ENCODE measurements at places on chromosomes 1 and 21.
A peak's percentile ranks its signal among the peaks of the same experiment; 100 is the strongest.

DNA sequence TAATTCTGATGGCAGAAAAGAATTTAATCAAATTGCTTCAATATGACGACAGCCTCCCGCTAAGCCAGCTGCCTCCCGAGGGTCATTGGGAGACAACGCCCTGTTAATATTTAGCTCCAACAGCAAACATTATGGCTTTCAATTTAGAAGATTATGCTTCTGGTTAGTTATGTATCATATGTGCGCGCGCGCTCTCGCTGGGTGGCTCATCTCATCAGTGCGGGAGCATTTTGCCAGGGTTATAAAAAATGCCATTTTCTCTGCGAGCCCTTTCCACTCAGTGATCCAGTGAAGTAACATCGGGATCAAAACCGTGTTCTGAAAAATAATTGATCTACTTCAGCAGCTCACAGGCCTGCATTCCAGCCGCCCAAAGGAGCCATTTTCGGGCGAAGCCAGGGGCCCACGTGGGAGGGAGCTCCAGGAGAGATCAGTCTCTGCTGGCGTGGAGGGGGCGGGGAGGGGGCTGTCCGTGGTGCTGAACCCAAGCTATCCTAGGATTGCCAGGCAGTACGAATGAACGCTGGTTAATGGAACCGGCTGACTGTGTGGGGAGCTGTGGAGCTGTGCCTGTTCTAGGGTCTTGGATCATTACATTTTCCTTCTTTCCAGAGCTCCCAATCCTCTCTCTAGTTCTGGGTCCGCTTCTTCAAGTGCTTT, 219.1 kb upstream of the ZC3H12A start:
- DNase-seq: no peak

DNA sequence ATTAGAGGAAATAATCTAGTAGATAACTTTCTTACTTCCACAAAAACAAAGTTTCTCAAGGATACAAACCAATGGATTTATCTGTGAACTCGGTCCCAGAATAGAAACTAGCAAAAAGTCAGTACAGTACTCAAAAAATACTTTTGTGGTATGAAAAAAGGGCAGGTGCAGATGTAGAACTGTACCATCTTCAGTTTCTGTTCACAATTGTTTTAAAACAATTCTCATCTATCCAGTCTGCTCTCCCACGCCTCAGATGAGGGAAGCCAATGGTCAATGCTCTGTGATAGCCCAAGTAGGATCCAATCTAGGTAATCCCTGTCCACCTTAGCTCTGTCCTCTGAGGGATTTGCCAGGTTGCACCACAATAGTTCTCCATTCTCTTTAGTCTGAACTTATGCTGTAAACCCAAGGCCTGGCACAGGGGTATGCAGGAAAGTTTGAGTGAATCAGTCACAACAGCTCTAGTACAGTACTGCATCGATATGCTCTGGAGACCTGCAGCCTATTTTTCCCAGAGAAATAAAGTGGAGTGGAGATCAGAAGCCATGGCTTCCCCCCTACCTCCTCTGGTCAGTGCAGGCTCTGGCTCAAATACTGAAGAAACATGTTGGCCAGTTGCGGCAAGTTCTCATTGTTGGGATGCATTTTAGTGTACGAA, 1.4 kb downstream of the KTI12 start:
- DNase-seq: no peak

DNA sequence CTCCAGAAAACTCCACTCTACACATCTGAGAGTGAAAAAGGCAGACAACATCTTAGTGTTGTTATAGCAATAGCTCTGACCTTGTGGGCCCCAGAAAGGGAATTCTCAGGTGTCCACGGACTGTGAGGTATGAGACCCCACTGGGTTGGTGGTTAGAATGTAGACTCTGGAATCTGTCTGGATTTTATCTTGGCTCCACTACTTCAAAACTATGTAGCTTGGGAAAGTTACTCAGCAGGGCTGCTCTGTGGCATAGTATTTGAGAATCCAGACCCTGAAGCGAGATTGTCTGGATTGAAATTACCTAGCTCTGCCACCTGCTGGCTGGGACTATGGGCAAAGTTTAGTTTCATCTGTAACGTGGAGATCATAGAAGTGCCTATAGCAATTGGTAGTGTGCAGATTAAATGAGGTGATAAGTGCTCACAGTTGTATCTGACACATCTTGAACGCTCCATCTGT, 25.8 kb downstream of the PRDM2 start:
- DNase-seq: no peak

DNA sequence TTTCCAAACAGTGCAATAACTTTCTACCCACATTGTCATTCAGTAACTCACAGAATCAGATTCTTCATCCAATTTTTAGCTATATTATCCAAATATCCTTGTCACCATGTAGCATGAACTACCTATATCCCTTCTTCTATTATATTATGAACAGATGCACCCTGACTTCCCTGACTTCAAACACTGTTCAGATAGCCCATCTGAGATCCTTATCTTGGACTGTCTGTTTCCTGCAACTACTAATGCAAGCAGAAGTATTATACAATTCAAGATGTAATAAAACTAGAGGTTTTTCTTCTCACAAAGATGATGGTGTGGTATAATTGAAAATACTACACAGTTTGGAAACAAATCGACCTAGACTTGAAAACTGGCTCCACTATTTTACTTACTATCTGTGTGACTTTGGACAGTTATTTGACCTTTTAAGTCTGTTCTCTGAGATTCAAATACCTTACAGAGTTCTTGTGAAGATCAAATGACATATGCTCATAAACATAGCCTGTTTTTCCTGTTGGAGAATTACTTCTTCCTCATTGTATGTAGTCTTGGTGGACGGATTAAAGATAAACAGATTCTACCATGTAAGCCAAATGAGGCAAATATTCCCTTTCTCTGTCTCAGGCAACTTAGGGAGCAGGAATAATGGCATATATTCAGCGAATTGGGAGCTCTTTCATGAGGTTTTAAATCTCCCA, 407.9 kb upstream of the ZRANB2 start:
- peak; percentile 2 for DNase-seq

- DNase-seq: no peak
Observed at GRCh38 chr1:152886758-152887409, 8.8 kb downstream of the SMCP start.

Measured in epithelial cell of prostate (primary cell).